ENCODE measurements at places on chromosomes 11 and 22.

GRCh38 chr11:26841818-26842473, 120.1 kb upstream of the SLC5A12 start:
- DNase-seq = no peak

- DNase-seq = no peak
Measured at GRCh38 chr11:57800444-57801182, 39.0 kb downstream of the CTNND1 start.

GRCh38 chr11:110455718-110456117, 26.0 kb downstream of the FDX1 start:
- no peak for DNase-seq

DNA sequence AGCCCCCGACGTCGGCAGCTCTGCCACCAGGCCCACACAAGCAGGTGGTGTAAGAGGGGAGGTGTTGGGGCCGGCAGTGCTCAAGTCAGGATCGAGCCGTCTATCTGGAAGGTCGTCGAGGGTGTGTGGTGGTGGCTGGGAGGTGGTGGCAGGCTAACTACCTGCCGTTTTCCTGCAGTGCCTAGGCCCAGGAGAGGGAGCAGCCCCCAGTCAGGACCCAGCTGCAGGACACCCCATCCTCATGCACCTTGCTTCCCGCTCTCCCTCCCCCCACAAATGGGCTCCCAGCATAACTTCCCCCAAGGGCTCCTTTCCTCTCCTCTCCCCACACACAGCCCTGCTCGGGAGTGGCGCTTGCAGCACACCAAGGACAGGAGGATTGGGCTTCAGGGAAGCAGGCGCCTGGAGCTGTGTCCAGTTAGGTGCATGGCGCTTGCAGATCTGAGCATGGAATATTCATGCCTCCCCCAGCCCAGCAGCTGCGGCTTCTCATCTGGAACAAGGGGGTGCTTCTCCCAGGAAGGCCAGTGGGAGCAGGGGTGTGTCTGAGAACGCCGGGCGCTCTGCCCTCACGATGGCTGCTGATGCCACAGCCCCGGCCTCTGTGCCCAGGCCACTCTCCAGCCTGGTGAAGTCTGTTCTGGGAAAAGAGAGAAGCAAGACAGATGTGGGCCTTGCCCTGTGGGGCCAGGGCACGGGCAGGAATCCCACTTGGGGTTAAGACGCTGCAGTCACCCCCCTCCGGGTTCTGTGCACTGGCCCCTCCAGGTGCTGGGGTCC, 127.7 kb downstream of the IGLL1 start:
- DNase-seq = no peak

- no peak for DNase-seq
Measured at GRCh38 chr11:64085906-64086257, 50.2 kb downstream of the FLRT1 start.

DNA sequence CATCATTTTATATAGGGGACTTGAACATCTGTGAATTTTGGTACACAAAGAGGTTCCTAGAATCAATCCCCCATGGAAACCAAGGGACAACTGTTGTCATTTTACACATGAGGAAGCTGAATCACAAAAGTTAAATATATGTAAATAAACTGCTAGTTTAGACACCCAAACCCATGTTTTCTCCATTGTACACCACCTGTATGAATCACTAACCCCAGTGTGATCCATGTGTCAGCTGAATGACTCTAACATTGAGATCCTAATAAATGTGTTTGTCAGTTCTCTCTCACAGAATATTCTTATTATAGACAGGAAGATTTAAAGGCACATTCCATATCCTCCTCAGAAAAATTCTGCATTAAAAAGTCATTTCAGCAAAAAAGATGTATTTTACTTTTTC, 83.3 kb downstream of the ATG16L2 start:
- no peak for DNase-seq

GRCh38 chr11:116882386-116882785, 45.0 kb upstream of the APOA1 start:
- DNase-seq = no peak

DNA sequence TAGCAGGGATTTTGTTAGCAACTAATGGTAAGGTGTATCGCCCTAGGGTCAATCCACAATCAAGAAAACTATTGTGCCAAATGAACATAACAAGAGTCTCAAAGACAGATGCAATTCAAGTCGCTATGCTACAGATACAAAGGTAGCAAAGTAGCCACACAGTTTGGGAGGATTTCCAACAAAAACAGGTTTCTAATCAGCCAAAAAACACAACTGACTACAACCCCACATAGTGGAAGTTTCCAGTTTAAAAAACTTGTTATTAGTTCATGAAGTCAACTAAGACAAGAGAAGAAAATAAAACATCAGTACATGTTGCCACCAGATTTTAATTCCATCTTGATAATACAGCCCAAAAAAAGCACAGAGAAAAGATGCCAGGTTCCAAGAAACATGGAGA, 38.0 kb downstream of the MYH9 start:
- DNase-seq = no peak

DNA sequence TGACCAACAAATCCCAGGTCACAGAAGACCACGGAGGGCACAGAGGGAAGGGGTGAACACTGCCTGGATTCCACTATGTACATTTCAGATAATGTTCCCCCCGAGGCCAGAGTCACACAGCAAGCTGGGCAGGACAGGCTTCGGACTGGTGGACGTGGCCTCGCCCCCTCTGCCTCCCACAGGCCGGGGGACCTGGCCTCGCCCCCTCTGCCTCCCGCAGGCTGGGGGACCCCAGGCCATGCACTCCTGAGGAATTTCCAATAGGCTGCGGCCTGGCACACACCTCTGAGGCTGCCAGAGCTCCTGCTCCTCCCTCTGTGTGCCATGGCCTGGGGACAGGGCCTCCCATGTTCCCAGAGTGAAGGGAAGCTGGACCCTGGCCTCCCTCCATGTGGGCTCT, 1352.8 kb downstream of the BRD1 start:
- no peak for DNase-seq

GRCh38 chr11:15670520-15671070, 555.9 kb downstream of the INSC start:
- no peak for DNase-seq

GRCh38 chr11:102266099-102266498, 51.2 kb upstream of the BIRC3 start:
- no peak for DNase-seq

DNA sequence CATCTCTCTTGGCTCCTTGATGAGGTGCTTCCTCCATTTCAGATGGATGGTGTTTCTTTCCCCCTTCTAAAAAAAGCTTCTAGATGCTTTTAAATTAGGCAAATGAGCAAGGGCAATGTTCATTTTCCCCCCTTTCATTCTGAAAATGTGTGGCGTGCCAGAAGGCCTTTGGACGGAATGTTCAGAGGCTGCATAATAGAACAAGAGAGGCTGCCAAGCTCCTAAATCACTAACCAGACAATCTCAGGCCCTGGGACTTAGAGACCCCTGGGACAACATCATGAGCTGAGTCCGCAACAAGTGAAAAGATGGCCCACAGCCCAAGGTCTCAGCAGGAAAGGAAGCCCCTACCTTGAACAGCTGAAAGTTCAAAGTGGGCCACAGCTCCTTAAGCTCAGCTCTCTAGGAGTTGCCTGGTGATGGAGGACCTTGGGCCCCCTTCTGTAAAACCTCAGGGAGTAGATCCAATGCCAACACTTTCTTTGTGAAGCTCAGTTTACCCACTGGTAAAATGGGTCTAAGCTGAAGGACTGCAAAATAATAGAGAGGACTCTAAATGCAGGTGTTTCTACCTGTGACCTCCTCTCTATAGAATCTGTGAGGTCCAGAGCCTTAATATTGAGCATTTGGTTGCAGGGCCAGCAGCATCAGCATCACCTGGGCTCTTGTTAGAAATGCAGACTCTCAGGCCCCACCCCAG, 144.0 kb downstream of the FBXO7 start:
- no peak for DNase-seq

DNA sequence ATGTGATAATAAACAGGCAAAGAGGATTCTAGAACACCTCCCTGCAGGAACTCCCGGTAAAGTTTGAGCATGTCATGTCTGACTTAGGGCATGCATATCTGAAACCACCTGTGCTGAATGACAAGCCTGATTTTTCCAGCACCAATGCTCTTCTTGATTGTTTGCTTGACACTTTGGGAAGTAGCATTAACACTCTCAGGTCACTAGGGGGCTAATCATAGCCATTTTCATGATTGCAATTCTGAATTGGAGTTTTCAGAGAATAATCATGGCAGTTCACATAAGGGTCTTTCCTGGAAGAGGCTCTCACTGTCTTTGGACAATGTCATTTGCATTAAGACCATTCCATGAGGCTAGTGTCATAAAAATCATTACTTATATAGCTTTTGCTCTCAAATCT, 234.4 kb upstream of the MTNR1B start:
- no peak for DNase-seq

DNA sequence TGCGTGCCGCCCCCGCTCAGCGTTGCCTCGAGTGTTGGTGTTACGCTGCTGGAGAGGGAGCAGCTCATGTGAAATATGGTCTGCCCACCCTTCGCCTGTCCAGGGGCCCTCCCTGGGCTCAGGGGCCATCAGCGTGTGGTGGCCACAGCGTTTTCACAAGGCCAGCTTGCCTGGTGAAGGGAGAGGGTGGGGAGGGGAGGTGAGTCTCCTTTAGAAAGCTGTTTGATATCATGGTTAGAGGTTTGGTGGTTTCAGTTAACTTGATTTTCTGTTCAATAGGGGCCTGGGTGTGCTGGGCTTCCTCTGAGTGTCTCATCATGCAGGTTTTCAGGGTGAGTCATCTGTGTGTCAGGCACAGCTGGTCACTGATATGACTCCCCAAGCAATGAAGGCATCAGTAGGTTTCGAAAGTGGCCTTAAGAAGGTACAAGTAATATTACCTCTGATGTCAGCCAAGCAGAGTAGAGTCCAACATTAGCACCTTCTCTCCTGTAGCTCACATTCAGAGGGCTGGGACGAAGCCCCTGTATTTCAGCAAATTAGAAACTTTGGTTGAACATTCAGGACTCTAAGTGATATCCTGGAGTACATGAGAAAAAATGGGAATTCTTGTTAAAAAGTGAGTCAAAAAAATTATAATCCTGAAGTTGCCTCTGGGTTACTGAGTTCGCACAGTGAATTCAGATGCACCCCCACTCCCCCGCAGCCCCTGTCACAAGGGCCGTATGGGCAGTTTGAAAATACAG, 172.5 kb downstream of the TBC1D22A start:
- no peak for DNase-seq

DNA sequence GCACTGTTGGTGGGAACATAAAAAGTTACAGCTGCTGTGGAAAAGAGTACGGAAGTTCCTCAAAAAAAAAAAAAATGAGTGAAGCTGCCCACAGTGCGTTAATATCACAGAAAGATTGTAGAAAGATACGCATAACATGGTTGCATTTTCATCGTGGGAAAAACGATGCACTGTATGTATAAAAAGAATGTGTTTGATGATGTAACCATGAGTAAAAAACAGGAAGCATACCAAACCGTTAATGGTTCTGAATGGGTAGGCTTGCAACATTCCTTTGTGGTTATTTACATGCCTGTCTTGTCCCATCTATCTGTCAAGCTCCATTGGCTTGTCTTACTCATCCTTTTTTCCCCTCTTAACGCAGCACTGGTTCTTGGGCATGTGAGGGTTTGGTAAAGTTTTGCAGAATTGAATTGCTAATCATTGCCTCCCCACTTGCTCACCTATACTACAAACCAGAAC, 33.8 kb upstream of the DKK3 start:
- DNase-seq = no peak

DNA sequence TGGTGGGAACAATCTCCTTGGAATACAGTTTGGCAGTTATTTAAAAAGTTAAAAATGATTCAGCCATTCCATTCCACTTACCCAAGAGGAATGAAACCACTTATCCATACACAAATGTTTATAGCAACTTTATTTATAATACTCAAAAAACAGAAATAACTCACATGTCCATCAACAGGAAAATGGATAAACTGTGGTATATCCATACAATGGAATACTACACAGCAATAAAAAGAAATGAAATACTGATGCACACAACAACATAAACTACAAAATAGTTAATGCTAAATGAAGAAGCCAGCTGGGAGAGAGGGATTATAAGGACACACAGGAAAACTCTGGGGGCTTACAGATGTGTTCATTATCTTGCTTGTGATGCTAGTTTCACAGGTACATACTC, 64.7 kb downstream of the FCHSD2 start:
- no peak for DNase-seq

DNA sequence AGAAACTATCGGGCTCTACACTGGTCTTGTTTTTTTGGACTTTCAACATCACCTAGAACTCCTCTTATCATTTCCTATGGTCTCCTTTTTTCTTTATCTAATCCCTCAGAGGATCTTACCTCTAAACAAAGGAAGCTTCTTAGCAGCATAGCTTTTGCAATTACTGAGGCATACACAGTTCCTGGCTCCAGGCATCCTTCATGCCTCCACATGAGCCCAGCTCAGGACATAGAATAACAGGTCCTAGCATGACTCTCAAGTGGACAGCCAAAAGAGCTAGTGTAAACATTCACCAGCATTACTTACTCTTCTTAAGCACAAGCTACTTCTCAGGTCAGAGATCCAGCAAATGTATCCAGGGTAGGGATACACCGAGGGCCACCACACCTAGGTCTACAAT, 17.1 kb downstream of the CFAP300 start:
- DNase-seq = no peak

- DNase-seq = no peak
Measured at GRCh38 chr11:1884303-1884700, 7.4 kb downstream of the PRR33 start.

DNA sequence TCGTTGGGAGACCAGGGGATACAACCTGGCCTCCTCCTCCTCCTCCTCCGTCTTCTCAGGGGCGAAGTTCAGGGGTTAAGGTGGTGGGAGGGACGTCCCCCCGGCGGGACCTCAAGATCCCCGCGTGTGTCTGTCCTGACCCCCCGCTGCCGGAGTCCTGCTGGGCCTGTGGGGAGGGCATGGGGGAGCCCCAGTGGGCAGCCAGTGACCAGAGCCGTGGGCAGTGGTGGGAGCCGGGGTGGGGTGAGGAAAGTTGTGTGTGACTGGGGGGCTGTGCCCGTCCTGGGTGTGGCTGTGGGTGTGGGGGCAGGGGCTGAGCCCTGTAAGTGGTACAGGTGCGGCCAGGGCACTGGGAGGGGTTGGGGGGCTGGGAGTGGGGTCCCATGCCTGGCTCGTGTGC, 10.1 kb downstream of the TSPAN4 start:
- no peak for DNase-seq
